ENCODE measurements at places on chromosomes 3 and 15.
A peak's percentile ranks its signal among the peaks of the same experiment; 100 is the strongest.

DNA sequence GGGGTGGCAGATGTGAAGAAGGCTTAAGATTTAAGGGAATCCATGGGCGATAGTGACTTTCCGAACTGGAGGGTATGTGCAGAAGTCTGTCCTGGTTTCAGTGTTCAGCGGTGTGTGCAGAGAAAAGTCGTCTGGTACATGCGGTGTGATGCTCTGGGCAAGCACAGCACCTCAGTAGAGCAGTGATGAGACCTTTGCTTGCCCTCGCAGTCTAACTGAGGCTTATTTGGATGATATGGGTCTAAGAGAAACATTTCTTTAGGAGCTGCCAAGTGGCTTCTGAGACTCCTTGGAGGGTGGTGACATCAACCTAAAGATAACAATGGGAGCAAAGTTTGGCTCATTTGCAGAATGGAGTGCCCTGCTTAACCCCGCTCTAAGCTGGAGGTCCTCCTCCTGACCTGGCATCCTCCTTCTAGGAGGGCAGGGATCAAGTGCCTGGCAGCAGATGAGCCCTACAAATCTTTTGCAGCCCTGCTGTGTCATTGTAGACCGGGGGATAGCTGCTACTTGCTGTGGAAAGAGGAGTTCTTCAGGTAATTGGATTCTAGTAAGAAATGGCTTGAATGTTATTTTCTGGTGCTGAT is 228.1 kb upstream of the AZI2 start:
- no peaks in the 10 kb centered on the region for H3K4me1 ChIP-seq
- H3K27ac ChIP-seq, result no peak overlapping the region
- no peak overlapping the region for H3K4me3 ChIP-seq
- peaks cover 54% of the 10 kb centered on the region for H3K27me3 ChIP-seq

- H3K4me1 ChIP-seq, result no peaks in the 10 kb centered on the region
- no peaks in the 10 kb centered on the region for H3K27me3 ChIP-seq
- no peak for DNase-seq
- H3K4me3 ChIP-seq, result no peak overlapping the region
- H3K27ac ChIP-seq, result no peak overlapping the region
These were observed 168.7 kb downstream of the PTPRG start for GRCh38 chr3:61730056-61730455.

- no peak overlapping the region for H3K4me3 ChIP-seq
- H3K36me3 ChIP-seq, result no peaks in the 10 kb centered on the region
- H3K27ac ChIP-seq, result no peak overlapping the region
These were observed 71.1 kb upstream of the FAM3D start for GRCh38 chr3:58737644-58738043.

GRCh38 chr3:133367956-133368355 is 31.9 kb upstream of the BFSP2 start:
- H3K36me3 ChIP-seq, result no peaks in the 10 kb centered on the region
- no peak for DNase-seq
- H3K4me3 ChIP-seq, result no peak overlapping the region

DNA sequence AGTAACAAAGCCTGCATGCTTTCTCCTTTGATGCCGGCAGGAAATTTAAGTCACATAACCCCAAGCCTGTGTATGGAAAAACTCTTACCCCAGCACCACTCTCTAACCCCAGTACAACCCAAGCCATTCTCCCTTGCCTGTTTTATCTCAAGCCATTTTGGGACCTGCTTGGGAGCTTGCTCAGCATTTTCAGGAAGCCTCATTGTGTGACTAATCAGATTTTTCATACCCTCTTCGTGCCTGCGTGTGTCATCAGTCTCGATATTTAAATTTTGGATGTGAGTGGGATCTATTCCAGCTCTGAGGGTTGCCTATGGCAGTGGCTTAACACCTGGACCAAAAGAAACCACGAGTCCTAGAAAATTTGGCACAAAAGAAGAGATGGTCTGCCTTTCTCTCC is 426.2 kb downstream of the SQOR start:
- no peak for DNase-seq
- no peaks in the 10 kb centered on the region for H3K4me1 ChIP-seq
- H3K36me3 ChIP-seq, result no peaks in the 10 kb centered on the region
- H3K4me3 ChIP-seq, result no peak overlapping the region
- H3K27me3 ChIP-seq, result no peaks in the 10 kb centered on the region

- peaks cover 77% of the 10 kb centered on the region for H3K36me3 ChIP-seq
- no peak for DNase-seq
- no peaks in the 10 kb centered on the region for H3K27me3 ChIP-seq
- H3K4me1 ChIP-seq, result peaks cover 2% of the 10 kb centered on the region
- no peak overlapping the region for H3K4me3 ChIP-seq
These were observed 107.5 kb downstream of the RASA2 start for GRCh38 chr3:141594357-141594756.

DNA sequence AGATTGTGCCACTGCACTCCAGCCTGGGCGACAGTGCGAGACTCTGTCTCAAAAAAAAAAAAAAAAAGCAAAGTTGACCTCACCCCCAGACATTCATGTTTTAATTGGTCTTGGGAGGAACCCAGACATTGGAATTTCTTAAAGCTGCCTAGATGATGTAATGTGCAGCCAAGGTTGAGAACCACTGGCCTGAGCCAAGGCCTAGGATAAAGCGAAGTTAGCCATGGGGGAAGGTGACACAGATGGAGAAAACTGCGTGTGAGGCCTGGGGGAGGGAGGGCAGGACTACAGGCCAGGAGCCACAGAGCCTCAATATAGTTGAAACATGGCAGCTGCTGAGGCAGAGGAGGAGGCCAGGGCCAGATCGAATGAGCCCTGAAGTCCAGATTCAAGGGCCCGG is 21.0 kb downstream of the GLB1 start:
- no peaks in the 10 kb centered on the region for H3K27me3 ChIP-seq
- H3K4me1 ChIP-seq, result peaks cover 22% of the 10 kb centered on the region
- peaks cover 26% of the 10 kb centered on the region for H3K36me3 ChIP-seq
- no peak for DNase-seq
- no peak overlapping the region for H3K27ac ChIP-seq

DNA sequence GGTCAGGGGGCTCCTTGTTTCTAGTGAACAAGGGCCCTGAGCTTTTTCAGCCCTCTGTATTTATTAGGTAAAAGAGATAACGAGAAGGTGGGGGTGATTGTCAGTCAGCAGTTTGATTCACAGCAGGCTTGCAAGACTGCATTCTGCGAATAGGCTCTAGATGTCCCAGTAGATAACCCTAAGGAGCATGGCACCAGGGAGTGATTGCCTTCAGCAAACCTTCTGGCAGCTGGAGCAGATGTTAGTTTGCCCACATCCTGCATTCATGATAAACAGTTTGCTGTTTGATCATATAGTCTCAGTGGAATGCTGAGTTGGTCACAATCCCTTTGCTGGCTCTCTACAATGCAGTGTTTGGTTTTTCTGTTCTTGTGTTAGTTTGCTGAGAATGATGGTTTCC is 161.3 kb upstream of the GADL1 start:
- DNase-seq, result no peak
- no peak overlapping the region for H3K4me3 ChIP-seq

DNA sequence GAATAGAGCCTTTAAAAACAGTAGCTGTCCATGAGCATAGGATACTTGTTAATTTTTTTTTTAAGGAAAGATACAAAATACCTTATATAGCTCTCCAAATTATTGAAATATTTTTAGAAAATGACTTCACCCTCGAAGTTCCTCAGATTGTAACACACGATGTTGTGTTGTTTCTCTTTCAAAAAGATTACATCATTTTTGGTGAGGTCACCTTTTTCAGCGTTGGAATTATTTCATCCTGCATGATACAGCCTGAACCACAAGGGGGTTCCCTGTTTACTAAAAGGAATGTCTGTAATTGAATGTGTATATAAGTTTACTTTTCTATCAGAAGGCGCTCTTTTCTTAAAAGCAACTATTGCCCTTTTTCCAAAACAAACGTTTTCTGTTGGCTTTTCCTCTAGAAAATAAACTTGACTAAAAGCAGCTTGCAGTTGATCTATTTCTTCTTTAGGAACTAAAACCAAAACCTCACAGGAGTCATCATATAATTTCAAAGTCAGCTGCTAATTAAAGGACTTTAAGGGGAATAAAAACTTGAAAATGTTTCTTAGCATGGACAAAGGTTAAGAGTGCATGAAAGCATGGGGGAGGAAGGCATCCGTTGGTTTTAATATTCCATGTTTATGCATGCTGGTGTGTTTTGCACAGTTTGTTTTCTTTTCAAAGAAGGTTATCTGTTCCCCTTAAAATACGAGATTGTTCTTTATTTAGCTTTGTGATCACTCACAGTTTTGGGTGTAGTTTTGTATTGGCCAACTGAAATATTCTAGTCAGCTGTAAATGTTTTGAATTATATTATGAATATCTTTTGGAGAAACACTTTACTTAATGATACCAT is 29.4 kb downstream of the LYSMD4 start:
- H3K27ac ChIP-seq, result peak overlapping the region; percentile 42
- no peaks in the 10 kb centered on the region for H3K27me3 ChIP-seq
- no peak overlapping the region for H3K4me3 ChIP-seq
- DNase-seq, result peak; percentile 77
- peaks cover 35% of the 10 kb centered on the region for H3K4me1 ChIP-seq
- peaks cover 11% of the 10 kb centered on the region for H3K36me3 ChIP-seq

DNA sequence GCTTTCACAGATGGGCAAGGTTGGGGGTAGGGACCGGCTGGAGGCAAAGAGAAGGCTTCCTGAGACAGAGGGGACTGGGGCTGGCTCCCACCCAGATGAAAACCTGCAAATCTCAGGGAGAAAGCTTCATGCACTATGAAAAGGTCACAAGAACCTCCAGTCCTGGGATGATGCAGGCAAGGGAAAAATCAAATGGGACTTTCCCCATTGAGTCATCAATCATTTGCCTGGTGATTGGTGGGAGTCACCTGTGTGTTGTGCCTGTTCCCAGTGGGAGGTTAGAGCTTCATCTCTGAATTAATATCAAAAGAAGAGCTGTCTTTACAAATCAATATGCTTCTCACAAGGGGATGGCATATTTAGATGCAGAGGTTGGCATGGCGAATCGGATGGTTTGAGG is 49.9 kb downstream of the CACNA1D start:
- H3K27me3 ChIP-seq, result peaks cover 5% of the 10 kb centered on the region
- DNase-seq, result no peak
- H3K4me1 ChIP-seq, result peaks cover 4% of the 10 kb centered on the region
- H3K27ac ChIP-seq, result no peak overlapping the region
- no peaks in the 10 kb centered on the region for H3K36me3 ChIP-seq

GRCh38 chr3:102143536-102143935 is 291.3 kb upstream of the ZPLD1 start:
- H3K27ac ChIP-seq, result no peak overlapping the region
- H3K27me3 ChIP-seq, result peaks cover 13% of the 10 kb centered on the region
- no peak overlapping the region for H3K4me3 ChIP-seq
- no peak for DNase-seq
- no peaks in the 10 kb centered on the region for H3K36me3 ChIP-seq

GRCh38 chr3:143352850-143353550 is 233.4 kb downstream of the CHST2 start:
- no peak overlapping the region for H3K27ac ChIP-seq
- no peaks in the 10 kb centered on the region for H3K27me3 ChIP-seq
- no peak for DNase-seq

GRCh38 chr3:38549957-38550840 is 54.1 kb downstream of the EXOG start:
- no peak overlapping the region for H3K27ac ChIP-seq
- no peak for DNase-seq
- peaks cover 2% of the 10 kb centered on the region for H3K27me3 ChIP-seq

DNA sequence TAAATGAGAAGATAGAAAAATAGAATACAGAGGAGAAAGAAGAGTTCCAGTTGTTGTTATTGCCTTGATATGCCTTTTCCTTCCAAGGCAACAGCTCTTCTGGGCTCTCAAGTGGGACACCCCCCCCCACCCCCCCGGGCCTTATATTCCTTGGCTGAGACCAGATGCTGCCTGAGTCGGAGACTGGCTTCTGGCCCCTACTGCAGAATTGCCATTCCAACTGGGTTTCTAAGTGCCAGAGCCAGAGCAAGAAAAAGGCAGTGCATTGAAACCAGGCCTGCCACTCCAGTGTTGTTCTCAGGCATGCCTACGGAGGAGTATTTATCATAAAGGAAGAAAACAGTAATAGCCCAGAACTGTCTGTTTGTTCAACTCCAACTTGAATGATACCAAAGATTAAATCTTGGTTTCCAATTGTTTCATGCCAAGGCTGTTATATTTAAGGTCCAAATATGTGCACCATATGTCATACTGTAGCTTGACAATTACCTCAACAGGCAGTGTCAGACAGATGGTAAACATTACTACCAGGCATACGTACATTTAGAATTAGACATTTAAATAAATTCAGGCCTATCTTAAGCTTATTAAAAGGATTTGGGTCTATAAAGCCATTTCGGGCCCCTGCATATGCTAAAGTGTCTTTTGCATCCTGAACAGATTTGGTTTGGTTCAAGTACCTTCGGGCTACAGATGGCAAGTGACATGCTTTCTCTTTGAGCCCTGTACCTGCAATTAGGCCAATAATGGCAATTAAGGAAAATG is 209.9 kb upstream of the SEMA6D start:
- no peaks in the 10 kb centered on the region for H3K27me3 ChIP-seq
- H3K27ac ChIP-seq, result no peak overlapping the region
- H3K36me3 ChIP-seq, result no peaks in the 10 kb centered on the region
- DNase-seq, result no peak
- H3K4me3 ChIP-seq, result no peak overlapping the region

DNA sequence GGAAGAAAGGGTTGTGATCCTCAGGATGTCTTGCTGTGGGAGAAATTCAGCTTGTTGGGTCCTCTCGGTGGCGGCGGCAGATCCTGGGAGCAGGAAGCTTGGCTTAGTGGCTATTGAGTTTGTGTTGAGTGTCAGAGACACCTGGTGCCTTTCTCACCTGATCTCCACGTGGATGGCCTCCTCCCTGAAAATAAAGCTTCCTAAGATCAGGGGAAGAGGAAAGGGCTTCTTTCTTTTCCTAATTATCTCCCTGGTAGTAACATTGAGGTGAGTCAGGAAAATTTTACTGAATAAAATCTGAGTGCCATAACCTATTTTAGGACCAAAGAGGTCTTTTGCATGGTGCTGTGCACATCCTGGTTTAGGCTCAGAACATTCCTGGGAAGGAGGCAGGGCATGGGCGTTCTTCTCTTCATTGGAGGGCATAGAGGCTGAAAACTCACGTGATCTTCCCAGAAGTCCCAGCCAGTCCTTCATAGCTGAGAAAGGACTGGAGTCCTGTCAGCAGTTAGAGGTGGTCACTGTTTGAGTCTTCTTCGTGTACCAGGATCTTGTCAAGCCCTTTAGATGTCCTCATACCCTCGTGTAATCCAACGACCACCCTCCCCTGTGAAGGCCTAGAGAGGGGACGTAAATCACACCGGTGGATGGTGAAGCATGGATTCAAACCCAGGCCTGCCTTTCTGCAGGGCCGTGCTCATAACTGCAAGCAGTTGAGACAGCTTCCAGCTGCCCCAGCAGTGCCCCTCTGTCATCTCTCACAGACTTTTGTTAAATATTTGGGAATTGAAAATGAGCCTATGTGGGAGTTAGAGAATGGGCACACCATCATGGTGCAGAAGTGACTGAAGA is 1.1 kb downstream of the CMTM8 start:
- peaks cover 9% of the 10 kb centered on the region for H3K36me3 ChIP-seq
- peak overlapping the region; percentile 86 for H3K4me3 ChIP-seq
- H3K27me3 ChIP-seq, result peaks cover 28% of the 10 kb centered on the region
- H3K27ac ChIP-seq, result peak overlapping the region; percentile 75
- H3K4me1 ChIP-seq, result peaks cover 19% of the 10 kb centered on the region

- H3K4me3 ChIP-seq, result no peak overlapping the region
- H3K27me3 ChIP-seq, result no peaks in the 10 kb centered on the region
- peak; percentile 55 for DNase-seq
- H3K36me3 ChIP-seq, result peaks cover 11% of the 10 kb centered on the region
These were observed 31.6 kb upstream of the SEMA3F start for GRCh38 chr3:50123394-50124051.

GRCh38 chr3:122268257-122269024 is 56.6 kb upstream of the CSTA start:
- H3K4me1 ChIP-seq, result peaks cover 25% of the 10 kb centered on the region
- H3K27ac ChIP-seq, result no peak overlapping the region
- no peaks in the 10 kb centered on the region for H3K36me3 ChIP-seq
- DNase-seq, result no peak

All from activated CD4-positive, alpha-beta T cell treated with anti-CD3 and anti-CD28 coated beads, Interleukin-2, amount 10 ng/mL, durations not matched to agents 24 days and 14 days (primary cell).